ENCODE measurements at places on chromosomes 5 and 9.

DNA sequence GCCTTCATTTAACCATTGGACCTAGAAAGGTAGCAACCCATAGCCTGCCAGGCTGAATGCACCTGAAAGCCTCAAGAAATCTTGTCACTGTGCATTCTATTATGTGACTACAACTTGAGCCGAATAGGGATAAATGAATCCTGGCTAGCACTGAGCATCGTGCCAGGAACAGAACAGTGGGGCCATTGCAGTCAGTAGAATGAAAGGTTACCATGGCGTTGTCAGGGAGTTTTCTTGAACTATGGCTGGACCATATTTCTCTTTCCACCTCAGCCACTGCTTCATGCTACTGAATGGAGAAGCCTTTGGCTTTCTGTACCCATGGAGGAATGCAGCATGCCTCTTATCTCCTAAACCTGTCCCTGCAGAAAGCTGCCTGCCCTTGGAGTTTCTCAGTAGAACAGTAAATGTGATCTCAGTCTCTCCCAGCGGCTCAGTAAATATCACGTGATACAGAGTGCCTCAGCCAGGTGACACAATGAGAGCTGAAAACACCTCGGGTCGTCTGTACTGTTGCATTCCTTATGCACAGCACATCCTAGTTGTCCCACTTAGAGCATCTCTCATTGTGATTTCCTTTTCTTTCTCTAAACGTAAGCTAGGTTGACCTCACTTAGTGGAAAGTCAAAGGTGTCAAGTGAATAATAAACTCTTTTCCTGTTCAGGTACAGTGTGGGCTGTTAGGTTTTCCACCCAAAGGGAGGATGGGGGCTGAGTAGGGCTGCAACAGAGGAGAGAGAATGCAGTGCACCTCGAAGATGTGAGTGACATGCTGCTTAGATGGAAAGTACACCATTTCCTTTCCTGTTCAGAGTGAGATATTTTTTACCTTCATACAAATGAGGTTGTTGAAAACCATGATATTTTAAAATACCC, 115.3 kb downstream of the MACIR start:
- no peak for DNase-seq

- DNase-seq: no peak
These were observed 16.8 kb downstream of the STXBP1 start for GRCh38 chr9:127628758-127629467.

DNA sequence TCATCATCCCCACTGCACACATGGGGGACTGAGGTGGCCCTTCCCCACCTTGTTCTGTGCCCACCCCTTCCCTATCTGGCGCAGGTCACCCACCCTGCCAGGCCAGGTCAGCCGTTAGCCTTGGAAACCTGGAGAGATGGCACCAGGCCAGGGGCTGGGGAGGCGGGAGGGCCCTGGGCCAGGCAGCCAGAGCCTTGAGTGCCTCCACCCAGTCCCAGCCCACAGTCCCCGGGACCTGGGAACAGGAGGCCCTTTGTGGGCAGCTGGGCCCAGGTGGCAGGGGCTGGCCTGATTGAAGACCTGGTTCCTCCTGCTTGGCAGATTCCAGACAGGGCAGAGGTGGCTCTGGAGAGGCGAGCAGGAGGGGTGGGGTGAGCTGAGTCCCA, 70.6 kb downstream of the LRSAM1 start:
- no peak for DNase-seq

DNA sequence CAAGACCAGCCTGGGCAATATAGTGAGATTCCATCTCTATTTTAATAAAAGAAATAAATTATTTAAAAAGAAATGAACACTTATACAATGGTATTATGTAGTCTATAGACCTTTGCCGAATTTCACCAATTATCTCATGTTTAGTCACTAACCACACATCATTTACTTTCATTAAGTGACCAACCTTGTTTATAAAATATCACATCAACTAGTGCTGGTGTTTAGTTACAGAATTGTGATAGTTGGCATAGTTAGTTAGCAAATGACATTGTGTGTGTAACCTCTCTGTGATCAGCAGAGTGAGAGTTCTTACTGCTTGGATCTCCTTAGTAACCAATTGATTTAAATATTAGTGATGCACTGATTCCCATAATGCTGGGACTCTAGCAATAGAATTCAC, 71.8 kb downstream of the PRR16 start:
- no peak for DNase-seq

DNA sequence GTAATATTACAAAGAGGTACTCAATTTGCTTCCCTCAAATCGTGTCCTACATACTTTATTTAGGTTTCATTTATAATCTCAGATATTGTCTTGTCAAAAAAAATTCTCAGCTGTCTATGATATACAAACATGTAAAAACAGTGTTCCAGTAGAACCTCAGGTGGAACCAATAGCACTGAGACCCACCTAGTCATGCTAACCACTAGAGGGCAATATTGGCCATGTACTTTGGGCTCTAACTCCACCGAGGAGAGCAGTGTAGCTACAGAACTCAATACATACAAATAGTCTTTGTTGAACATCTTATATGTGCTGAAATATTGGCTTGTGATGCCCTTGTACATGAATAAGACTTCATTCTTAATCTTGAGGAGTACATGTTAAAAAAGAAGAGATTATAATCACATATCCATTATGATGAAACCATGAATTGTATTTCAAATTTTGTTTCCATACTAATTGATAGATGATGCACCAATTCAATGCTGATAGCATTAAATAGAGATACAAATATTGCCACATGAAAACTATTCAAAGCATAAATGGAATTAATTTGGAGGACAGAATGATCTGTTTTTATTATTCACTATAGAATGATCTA, 71.2 kb upstream of the CNTLN start:
- DNase-seq: no peak

DNA sequence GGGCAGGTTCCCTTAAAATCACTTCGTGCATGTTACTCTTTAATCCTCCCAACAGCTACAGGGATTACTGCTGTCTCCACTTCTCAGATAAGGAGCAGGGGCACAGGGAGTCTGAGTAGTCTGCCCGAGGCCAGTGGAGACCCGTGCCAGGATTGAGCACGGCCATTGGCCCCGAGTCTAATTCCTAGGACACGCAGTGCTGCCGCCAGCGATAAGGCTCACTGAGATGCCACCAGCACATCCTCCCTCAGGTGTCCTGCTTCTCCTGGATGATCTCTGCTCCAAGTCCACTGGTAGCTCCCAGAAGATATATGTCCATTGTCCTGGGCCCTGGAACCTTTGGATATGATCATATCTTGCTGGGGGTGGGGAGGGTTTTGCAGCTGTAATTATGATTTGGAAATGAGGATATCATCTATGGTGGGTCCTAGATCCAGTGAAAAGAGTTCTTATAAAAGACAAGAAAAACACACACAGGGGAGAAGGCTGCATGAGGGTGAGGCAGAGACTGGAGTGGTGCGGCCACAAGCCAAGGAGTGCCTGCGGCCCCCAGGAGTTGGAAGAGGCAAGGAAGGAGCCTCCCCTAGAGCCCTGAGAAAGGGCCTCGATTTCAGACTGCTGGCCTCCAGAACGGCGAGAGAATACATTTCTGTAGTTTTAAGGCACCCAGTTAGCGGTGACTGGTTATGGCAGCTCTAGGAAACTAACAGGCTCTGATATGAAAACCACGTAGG, 19.4 kb upstream of the MED10 start:
- no peak for DNase-seq

- no peak for DNase-seq
These were observed 176.1 kb upstream of the RASEF start for GRCh38 chr9:83238871-83239640.

DNA sequence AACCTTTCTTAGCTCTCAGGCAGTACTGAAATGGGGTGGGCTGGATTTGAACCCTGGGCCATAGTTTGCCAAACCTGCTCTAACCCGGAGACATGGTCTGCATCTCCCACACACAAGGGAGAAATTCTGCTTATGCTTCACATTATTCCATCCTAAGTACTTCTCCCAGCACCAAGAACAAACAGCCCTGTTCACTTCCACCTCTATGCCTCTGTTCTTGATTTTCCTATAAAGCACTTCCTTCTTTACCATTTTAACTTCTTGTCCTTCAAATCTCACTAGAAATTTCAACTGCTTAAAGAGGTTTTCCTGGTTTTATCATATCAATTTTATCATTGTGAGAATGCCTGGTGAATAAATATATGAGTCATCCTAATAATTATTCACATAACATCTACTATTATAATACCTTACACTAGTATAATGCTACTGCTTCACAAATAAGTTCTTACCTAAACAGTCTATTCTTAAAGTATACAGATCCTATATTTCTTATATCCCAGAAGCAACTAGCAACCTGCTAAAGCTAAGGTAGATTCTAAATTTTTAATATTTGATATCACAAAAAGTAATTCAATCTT, 12.7 kb downstream of the FEM1C start:
- no peak for DNase-seq

DNA sequence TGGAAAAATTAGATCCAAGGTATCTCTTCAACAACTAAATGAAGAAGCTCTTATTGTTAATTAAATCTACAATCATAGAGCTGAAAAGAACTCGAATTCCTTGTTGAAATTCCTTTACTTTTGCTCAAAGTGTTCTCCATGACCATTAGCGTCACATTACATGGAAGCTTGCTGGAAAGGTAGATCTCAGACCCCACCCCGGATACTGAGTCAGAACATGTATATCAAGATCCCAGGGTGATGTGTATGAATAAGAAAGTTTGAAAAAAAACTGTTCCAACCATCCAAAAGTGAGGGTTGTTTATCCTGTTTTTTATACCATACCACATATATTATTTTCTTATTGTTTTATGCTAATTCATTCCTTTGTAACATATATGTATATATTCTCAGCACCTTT, 237.1 kb upstream of the PUM3 start:
- no peak for DNase-seq

DNA sequence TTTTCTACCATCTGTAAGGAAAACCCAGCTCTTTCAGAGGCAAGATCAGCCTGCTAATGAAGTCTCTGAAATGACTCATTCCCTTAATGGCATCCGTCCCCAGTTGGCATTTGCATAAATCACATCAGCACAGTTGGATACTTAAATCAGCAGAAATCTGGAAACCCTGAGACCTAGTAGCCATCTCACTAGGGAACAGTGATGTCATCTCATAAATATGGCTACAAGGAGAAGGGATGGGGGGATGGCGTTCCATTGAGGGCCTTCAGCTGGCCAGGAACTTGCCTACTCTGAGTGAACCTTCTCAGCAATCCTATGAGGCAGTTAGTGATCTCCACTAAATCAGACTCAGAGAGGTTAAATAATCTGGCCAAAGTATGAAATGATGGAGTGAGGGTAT, 81.8 kb downstream of the CMYA5 start:
- DNase-seq: no peak

- no peak for DNase-seq
These were observed 55.3 kb upstream of the ANGPTL2 start for GRCh38 chr9:127177665-127178265.

GRCh38 chr5:143101121-143101520, 302.4 kb downstream of the NR3C1 start:
- DNase-seq: no peak
